Stimulated activated CD4-positive, alpha-beta T cell treated with anti-CD3 and anti-CD28 coated beads, Interleukin-15, amount 100 ng/mL, for 1 hour (primary cell): ENCODE measurements at places on chromosomes 7 and 10.

- DNase-seq: no peak
Measured at GRCh38 chr10:29703271-29703670, 68.5 kb upstream of the SVIL start.

DNA sequence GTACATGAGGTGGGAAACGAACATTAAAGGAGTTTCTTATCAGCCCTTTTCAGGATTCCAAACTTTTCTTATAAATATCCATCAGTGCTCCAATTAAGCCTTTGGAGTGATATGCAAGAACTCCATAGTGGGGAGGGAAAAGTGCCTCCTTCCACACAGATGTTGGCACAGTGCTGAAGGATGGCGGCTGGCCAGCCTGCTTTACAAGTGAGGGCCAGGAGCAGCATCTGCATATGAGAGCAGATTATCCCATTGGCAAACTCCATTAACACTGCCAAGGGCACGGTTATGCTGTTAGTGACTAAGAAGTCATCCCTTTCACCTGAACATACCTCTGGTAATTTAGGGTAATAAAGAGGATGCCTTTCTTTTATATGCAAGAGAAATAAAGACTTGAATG is 543.1 kb downstream of the CNTNAP2 start:
- no peak for DNase-seq

GRCh38 chr7:66837007-66837406 is 84.0 kb upstream of the TMEM248 start:
- no peak for DNase-seq

- DNase-seq: no peak
Measured at GRCh38 chr7:157890921-157891401, 554.2 kb downstream of the DNAJB6 start.

- DNase-seq: no peak
Measured at GRCh38 chr10:120422457-120422856, 34.6 kb upstream of the PLPP4 start.

GRCh38 chr7:37342688-37343471 is 105.8 kb downstream of the ELMO1 start:
- DNase-seq: peak; percentile 43

GRCh38 chr7:142796501-142797390 is 26.0 kb downstream of the PRSS2 start:
- DNase-seq: no peak

DNA sequence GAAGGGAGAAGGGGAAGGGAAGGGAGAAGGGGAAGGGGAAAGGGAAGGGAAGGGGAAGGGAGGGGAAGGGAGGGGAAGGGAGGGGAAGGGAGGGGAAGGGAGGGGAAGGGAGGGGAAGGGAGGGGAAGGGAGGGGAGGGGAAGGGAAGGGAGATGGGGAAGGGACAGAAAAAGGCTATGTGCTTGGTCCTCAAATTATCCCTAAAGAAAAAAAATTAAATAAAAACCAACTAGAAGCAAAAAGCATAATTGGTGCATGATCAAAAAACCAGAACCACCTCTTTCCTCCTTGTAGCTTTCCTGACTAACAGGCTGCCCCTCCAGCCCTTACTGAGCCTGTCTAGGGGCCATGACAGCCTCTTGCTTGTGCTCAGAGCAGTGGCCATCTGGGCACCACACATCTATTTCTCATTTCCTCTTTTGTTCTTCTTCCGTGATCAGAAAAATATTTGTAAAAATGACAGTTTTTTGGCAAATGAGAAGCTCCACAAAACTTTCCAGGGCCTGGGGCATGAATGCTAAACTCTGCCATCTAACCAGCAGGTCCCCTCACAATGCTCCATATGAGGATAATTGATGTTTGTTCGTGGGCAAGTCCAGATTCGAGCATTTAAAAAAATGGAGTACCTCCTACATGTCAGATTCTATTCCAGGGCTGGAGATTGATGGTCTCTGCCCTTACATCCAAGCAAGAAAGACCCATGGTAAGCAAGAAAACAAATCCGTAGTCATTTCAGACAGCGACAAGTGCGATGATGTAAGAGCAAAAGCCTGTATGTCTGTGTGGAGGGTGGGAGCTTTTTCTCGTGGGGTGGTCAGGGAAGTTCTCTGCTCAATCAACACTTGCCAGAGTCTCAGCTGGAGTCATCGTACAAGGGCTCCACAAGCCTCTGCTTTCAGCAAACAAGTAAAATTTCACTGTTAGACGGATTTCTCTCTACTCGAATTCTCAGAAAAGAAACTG is 320.9 kb downstream of the WDR11 start:
- DNase-seq: no peak

DNA sequence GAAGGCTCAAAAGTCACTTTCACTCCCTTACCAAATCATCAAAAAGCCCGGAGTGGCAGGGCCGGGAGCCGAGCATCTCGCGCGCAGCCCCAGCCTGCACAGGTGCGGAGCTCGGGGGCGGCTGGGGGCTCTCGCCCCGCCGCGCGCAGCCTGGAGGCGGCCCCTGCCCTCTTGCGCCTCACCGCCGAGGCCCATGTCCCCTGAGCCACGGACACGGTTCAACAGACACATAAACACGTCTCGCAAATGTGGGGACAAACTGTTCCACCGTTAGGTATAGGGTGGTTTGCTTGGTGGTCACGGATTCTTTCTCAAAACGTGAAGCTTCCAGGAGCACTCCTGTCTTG is 700 bp downstream of the GSAP start:
- no peak for DNase-seq

DNA sequence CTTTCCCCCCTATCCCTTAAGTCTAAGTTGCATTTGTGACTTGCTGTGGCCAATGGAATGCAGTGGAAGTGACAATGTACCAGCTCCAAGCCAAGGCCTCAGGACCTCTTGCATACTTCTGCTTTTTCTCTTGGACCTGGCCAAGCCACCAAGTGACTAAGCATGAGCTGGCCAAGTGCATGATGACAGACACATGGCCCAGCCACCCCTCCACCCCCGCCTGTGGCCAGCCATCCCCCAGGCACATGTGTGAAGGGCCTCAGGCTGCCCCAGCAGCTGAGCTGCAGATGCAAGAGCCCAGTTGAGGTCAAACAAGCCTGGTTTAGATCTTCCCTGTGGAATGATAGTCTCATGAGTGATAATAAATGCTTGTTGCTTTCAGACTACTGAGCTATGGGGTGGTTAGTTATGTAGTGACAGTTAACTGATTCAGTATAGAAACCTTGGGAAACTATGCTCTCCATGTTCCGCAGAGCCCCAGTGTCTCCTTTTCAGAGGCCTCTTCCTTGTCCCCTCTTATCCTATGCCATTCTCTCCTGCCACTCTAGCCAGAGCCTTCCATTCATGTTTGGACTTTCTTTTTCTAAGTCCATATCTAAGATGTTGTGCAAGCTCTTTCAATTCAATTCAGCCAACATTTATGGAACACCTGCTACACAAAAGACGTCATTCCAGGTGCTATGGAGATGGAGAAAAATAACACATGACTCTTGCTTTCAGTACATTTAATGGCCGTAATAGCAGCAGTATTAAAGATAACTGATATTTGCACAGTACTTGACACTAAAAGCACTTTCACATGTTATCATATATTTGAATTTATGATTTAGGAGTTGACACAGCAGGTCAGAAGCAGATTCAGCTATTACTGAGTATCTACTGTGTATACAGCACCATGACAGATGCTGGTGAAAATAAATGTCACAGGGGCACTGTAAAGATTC is 55.5 kb upstream of the LOXL4 start:
- no peak for DNase-seq

GRCh38 chr7:92647652-92648051 is 57.5 kb upstream of the FAM133B start:
- no peak for DNase-seq

GRCh38 chr7:100563809-100564400 is 9.8 kb downstream of the SAP25 start:
- DNase-seq: peak; percentile 82

DNA sequence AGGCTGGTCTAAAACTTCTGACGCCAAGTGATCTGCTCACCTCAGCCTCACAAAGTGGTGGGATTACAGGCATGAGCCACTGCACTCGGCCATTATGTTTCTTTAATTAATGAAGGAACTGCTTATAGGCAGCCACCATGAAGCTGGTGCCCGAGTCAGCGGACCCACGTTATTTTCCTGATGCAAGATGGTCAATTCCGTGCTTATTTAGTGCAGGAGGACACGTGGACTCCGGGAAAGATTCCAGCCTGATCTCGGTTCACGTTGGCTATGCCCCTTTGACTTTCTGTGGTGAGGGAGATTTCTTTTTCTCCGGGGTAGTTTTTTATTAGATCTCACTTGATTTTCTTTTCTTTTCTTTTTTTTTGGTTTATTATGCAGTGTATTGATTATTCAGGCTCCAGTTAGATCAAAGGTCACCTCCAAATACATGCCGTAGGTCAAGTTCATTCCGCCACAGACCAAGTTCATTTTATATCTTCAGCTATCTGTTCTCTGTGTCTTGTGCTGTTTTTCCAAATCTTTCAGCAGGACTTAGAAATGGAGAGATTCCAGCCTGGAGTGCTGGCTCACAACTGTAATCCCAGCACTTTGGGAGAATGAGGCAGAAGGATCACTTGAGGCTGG is 8.3 kb downstream of the CAMK1D start:
- no peak for DNase-seq

DNA sequence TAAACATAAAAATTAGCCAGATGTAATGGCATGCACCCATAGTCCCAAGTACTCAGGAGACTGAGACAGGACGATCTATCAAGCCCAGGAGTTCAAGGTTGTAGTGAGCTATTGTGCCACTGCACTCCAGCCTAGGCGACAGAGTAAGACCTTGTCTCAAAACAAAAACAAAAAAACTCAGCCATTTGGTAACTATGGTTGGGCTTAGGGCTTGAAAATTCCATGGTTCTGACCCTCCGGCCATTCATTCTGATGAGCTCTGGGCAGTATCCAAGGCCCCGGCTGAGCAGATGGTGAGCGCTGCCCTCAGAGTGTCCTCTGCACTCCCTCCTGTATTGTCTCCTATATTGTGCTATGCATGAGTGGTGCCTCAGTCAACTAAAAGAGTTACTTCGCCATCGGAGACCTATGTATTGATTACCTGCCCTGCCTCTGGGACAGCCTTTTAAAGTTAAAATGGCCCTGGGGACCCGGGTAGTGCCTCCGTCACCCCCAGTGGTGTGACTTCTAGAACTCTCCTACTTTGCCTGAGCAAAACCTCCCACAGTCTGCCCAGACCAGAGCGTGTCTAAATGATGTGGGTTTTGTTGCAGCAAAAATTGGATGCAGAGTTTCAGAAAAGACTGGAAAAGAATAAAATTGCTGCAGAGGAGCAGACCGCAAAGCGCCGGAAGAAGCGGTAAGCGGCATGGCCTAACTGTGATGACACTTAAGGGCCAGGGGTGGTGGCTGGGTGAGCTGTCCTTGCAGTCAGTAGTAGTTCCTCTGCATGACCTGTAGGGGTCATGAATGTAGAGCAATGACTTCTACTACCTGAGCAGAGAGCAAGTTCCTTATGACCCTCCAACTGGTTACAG is 8.1 kb downstream of the PRKRIP1 start:
- DNase-seq: peak; percentile 10

GRCh38 chr10:70432561-70433263 is 8.8 kb downstream of the NODAL start:
- no peak for DNase-seq

- no peak for DNase-seq
Measured at GRCh38 chr7:1278543-1278942, 45.9 kb downstream of the UNCX start.

DNA sequence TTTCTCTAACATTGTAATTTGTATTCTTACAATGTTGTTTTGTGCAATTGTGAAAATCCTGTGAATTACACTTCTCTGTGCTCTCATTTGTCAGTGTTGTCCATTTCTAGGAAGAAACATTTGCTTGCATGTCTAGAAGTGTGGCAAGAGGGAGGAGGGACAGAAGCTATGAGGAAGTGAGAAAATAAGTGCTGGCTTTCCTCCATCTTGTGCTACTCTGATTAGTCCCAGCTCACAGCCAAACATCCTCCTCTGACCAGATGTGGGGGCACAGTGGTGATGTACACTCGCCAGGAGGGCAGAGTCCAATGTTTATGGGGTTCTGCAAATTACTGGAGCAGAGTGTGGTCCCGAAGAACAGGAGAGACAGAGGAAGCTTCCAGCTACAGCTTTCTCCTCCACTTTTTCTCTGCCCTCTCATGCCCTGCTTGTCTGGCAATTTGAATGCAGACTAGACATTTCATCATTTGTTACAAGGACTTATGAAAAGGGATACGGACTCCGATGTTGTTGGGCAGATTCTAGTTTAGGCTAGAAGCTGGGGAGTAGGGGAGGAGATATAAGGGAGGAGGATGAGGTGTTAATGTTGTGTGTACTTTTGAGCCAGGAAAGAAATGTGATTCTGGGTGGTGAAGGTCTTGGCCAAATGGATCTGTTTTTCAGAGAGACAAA is 131.0 kb upstream of the C1GALT1 start:
- no peak for DNase-seq

DNA sequence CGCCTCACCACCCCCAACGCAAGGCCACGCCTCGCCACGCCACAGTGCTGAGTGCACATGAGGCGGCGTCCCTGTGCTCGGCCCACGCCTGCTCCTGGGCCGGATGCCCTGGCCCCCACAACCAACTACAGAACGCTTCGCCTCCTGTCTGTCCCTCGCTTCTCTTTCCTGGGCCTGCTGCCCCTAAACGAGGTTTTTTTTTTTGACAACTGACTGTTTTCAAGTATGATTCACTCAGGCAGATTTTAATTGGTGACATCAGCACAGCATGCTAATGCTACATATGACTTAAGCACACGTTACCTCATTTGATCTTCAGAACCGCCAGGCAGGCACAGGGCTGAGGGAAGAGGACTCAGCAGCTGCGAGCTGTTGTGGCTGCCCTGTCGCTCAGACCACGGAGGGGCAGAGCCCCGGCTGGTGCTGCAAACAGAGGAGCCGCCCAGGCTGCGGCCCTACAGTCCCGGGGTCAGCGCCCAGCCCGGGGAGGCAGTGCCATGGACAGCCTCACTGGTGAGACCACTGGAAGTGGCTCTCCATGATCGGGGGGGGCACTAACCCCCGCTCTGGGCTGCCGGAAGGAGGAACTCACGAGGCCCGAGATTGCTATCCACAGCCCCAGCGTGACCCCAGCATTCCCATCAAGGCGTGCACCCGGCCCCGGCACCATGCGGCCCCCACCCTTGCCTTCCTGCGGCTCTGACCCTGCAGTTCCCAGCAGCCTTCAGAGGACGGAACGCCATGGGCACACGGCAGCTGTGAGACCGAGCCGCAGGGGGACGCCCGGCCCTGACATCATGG is 212.8 kb downstream of the MAD1L1 start:
- DNase-seq: no peak

GRCh38 chr10:7789390-7789789 is 1.4 kb downstream of the ATP5F1C start:
- no peak for DNase-seq

- DNase-seq: no peak
Measured at GRCh38 chr7:105478606-105479005, 43.5 kb downstream of the PUS7 start.
